ENCODE measurements at places on chromosomes 11 and 22.
A peak's percentile ranks its signal among the peaks of the same experiment; 100 is the strongest.

GRCh38 chr22:20486229-20486628 lies 9.4 kb downstream of the KLHL22 start:
- no peak for DNase-seq

- DNase-seq: no peak
These were observed 330.4 kb downstream of the BRD1 start for GRCh38 chr22:49497266-49497665.

DNA sequence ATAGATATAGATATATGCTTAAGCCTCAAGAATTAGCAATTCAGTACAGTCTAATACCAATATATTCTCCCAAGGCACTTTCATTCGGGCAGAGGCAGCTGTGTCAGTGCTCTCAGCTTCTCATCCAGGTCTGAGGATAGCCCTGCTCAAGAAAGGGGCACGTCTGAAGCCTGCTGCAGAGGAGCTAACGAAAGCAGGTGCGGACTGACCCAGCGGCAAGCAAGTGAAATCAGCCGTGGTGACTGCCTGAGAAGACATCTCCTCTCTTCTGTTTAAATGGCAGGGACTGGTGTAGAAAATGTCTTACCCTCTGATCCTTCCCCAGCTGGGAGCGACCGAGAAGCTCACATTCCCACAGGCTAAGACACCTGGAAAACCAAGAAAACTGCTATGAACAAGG lies 468.6 kb downstream of the BRD1 start:
- DNase-seq: no peak

- no peak for DNase-seq
These were observed 19.5 kb upstream of the FLRT1 start for GRCh38 chr11:64015935-64016845.

GRCh38 chr22:26956371-26956770 lies 299.0 kb downstream of the MIAT start:
- DNase-seq: no peak

- DNase-seq: no peak
These were observed 753 bp upstream of the PPARA start for GRCh38 chr22:46149512-46150033.

DNA sequence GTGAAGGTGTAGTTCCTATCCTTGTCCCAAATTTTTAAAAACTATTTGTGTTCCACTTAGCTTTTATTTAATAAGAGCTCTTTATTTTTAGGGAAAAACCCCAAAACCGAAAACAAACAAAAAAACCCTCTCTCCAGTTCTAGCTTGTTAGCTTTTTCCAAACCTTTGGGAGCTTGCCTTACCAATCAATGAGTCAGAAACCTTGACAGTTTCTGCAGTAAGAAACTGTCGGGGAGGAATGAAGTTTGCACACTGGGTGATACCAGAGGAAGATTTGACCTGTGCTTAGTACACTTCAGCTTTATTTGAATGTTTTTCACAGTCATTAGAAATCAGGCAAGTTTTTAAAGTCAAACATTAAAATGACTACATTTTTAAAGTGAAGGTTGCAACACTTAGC lies 105.0 kb downstream of the FAT3 start:
- no peak for DNase-seq

DNA sequence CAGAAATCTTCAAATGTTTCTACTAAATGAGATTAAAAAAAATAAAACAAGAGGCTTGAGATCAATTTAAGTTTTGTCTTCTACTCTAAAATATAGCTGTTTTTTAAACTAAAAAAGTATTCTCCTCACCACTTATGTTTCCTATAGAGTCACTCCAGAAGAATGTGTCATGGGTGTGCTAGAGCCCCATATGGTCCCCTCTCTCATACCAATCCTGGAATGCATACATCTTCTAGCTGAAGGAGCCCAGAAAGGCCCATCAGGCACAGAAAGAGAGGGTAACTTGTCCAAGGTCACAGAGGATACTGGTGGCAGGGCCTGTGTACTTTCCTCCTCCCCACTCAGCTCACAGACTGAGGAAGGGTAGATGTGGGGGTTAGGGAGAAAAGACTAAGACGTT lies 34.4 kb downstream of the RELT start:
- no peak for DNase-seq

DNA sequence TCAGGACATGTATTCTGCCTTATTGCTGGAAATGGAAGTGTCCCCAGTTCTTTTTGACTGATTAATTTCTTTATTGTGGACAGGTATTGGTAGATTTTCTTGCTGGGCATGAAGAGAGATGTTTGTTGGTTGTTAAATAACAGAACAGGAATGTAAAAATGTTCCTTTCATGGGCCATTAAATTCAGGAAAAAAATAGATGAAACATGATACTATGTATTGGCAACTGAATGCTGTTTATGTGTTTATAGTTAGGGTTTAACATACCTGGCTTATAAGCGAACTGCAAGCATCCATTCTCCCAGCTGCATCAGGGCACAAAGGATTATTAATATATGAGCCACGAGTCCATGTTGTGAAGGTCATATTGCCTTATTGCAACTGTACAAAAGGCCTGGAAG lies 368.5 kb downstream of the NELL1 start:
- DNase-seq: no peak

GRCh38 chr11:9797300-9797699 lies 133.4 kb downstream of the SWAP70 start:
- no peak for DNase-seq

DNA sequence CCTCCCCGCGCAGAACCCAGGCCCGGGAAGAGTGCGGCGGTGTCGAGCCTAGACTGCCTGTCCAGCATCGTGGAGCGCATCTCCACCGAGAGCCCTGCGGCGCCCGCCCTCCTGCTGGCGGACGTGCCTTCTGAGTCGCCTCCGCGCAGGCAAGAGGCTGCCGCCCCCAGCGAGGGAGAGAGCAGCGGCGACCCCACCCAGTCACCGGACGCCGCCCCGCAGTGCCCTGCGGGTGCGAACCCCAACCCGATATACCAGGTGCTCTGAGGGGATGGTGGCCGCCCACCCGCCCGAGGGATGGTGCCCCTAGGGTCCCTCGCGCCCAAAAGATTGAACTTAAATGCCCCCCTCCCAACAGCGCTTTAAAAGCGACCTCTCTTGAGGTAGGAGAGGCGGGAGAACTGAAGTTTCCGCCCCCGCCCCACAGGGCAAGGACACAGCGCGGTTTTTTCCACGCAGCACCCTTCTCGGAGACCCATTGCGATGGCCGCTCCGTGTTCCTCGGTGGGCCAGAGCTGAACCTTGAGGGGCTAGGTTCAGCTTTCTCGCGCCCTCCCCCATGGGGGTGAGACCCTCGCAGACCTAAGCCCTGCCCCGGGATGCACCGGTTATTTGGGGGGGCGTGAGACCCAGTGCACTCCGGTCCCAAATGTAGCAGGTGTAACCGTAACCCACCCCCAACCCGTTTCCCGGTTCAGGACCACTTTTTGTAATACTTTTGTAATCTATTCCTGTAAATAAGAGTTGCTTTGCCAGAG lies 2.0 kb downstream of the MYOD1 start:
- DNase-seq: no peak

- DNase-seq: no peak
These were observed 21.4 kb upstream of the PISD start for GRCh38 chr22:31683181-31684105.

GRCh38 chr11:118059246-118059940 lies 17.5 kb upstream of the TMPRSS4 start:
- no peak for DNase-seq

DNA sequence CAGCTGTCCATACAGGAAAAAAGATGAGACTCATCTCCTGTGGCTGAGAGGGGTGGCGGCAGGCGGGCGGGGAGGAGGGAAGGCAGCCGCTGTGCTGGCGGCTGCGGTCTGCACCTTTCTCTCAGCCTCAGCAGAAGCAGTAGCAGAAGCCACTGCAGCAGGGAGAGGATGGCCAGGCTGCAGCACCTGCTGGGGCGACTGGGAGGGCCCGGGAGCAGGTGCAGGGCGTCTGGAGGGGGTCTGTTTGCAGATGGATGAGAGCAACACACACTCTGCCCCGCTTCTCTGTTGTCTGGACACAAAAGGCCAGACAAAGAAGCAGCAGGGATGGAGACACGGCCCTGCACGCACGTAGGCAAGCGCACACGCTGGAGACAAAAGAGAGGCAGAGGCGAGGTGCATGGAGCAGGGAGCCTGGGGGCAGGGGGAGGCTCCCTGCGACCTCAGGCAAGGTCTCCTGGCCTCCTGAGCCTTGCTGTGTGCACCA lies 9.3 kb upstream of the MIAT start:
- peak; percentile 85 for DNase-seq

DNA sequence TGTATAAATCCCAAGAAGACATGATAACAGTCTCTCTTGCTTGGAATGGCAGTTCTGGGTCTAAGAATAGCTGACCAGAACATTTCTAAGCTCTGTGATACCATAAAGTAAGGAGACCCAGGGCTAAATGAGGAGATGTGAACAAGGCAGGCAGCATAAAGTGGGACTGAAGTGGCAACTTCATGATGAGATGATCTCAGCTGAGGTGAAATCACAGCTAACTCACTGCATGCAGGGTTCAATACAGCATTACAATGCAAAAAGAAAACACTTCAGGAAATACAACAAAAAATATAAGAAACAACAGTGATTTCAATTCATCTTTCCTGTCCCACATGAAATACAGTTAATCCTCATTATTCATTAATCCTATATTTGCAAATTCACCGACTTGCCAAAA lies 44.6 kb downstream of the MRE11 start:
- no peak for DNase-seq

DNA sequence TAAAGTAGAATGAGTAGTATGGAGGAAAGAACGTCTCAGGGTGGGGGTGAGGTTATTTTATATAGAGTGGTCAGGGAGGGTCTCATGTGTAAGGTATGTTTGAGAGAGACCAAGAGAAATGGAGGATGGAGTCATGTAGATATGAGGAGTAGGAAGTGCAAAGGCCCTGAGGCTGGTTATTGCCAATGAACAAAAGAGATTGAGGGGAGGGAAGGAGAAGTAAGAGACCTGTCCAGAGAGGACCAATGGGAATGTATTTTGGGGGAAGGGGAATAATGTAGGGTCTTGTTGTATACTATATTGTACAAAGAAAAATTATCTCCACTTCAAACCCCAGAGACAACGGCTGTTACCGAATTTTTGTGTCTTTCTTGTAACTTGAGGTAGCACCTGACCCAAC lies 9.8 kb downstream of the CTNND1 start:
- DNase-seq: no peak

GRCh38 chr22:47168900-47169800 lies 406.7 kb downstream of the TBC1D22A start:
- DNase-seq: no peak

GRCh38 chr22:23070418-23071229 lies at the start of gene GNAZ:
Gene GNAZ (plus strand): TSS chr22:23070519. CDS start chr22:23095696, 25,177 bp downstream.
- DNase-seq: no peak

GRCh38 chr22:21686634-21687393 lies 21.0 kb downstream of the PPIL2 start:
- no peak for DNase-seq

GRCh38 chr11:124586238-124586860 lies 16.6 kb downstream of the OR8A1 start:
- no peak for DNase-seq

DNA sequence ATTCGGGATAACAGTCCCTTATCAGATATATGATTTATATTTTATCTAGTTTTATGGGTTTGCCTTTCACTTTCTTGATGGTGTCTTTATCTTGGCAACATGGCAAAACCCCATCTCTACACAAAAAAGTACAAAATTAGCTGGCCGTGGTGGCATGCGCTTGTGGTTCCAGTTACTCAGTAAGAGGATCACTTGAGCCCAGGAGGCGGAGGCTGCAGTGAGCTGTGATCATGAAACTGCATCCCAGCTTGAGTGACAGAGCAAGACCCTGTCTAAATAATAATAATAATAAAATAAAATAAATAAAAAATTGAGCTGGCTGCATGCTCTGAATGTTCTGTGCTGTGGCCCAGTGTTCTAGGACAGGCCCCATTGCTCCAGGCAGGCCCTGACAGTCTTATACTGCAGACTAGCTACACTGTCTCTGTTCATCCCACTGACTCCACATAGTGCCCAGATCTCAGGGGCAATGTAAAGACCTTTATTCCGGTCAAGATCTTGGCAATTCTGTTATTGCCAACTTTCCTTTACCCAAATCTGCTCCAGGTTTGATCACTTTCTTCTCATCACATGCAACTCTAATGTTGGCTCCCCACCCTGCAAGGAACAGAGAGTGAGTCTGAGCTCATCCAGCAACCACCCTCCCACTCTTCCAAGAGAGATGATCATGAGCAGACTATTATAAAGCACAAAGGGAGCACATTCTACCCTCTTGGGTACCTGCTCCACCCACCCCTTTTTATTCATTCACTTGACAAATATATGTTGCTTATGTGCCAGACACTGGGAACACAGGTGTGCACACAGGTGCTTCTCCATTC lies 8.8 kb downstream of the HSPA8 start:
- DNase-seq: no peak

DNA sequence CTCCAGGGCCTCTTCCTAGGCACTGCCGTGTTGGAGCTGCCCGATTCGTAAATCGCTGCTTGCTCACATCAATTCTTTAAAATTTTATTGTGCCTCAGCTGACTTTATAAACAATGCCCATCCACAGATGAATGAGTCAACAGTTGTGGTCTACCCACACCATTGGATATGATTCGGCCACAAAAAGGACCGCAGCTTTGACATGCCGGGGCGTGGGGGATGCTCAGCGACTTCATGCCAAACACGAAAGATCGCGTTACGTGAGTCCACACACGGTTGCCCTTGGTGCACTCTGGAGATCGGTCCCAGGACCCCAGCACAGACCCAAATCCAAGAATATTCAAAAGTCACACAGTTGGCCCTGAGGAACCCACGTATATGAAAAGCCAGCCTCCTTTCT lies 195.7 kb downstream of the CTTN start:
- DNase-seq: no peak

- DNase-seq: no peak
These were observed 12.9 kb downstream of the ABTB2 start for GRCh38 chr11:34344768-34345539.

GRCh38 chr22:27554841-27555456 lies 246.6 kb downstream of the MN1 start:
- no peak for DNase-seq

DNA sequence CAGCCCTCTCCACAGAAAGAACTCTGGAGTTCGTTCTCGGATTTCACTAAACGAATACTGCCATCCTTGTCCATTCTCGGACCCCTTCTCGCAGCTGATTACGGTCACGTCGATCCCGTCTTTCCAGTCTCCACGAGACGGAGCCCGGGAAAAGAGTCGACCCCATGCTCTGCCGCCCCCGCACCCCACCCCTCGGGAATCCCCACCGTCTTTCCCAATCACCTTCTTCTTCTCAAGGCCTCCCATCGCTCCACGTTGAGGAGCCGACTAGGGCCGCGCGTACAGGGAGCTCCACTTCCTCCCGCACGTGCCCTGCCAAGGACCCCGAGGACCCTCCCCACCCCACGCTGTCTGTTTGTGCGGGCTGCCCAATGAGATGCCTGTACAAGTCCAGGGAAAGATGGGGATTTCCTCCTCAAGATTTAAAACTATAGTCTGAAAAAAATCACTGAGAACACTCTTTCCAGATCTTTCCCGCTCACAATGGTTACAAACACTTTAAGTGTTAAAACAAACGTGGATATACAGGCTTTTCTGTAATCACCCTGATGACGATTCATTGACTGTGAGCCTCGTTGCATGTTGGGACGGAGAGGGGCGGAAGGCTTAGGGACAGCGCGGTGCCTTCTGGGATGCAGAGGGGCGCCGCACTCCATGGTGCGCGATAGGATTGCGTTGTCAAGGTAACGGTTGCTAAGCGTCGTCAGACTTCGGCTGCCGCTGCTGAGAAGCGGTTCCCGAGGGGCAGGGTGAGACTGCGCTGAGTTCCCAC lies at the start of gene PES1:
PES1 (minus strand) TSS at position 323 of the 772 bp plus-strand sequence; CDS start at position 246, 77 bp downstream.
- peak; percentile 87 for DNase-seq

- DNase-seq: no peak
These were observed 25.3 kb downstream of the SLC22A6 start for GRCh38 chr11:62959422-62959980.

- no peak for DNase-seq
These were observed 11.6 kb downstream of the UVRAG start for GRCh38 chr11:75826461-75827230.

GRCh38 chr11:93570759-93571413 lies 27.7 kb upstream of the SMCO4 start:
- no peak for DNase-seq

Data from NCI-H2081 treated with DMSO at 0.1 percent for 48 hours (cell line).